Activated naive CD8-positive, alpha-beta T cell treated with anti-CD3 and anti-CD28 coated beads, Interleukin-2, amount 10 ng/mL, durations not matched to agents 7 days and 5 days (primary cell): ENCODE measurements at places on chromosomes 7 and 10. TPM values are rescaled to one million over a fixed set of nuclear protein-coding genes. Genes with fewer than 3 reads are reported as not detected.

Gene UTF1
- not detected for total RNA-seq

Gene CHAT
- not detected for total RNA-seq

Gene WDFY4
- total RNA-seq, result 1.5 TPM

Gene TMEM184A
- not detected for total RNA-seq

Gene MGAM2
- total RNA-seq, result not detected

Gene PPP1R3C
- 0.11 TPM for total RNA-seq

Gene OGDHL
- total RNA-seq, result not detected

Gene ZNF679
- total RNA-seq, result not detected

Gene TMEM213
- not detected for total RNA-seq

Gene UPK3B
- total RNA-seq, result 2.7 TPM

Gene ACTR3C
- 6.4 TPM for total RNA-seq

Gene MNX1
- not detected for total RNA-seq

Gene RARRES2
- not detected for total RNA-seq

Gene ZNF365
- total RNA-seq, result 0.94 TPM

Gene PAX2
- not detected for total RNA-seq

Gene WNT8B
- total RNA-seq, result 0.54 TPM

Gene PPP3CB
- 41.7 TPM for total RNA-seq

Gene EPC1
- total RNA-seq, result 58.7 TPM

Gene LBX1
- total RNA-seq, result not detected

Gene ELFN1
- total RNA-seq, result not detected

Gene IGFBP1
- total RNA-seq, result not detected

Gene VSTM4
- not detected for total RNA-seq

Gene HSPA12A
- total RNA-seq, result 0.06 TPM

Gene AKR1C4
- not detected for total RNA-seq

Gene ATOH7
- not detected for total RNA-seq

Gene ELN
- not detected for total RNA-seq

Gene GNGT1
- total RNA-seq, result not detected

Gene PSMA2
- 98.9 TPM for total RNA-seq

Gene AKR1C8
- not detected for total RNA-seq

Gene PRKAR2B
- 1.4 TPM for total RNA-seq

Gene GPC2
- 13.0 TPM for total RNA-seq

Gene CNPY1
- total RNA-seq, result not detected

Gene C10orf143
- total RNA-seq, result 6.0 TPM

Gene WIPF3
- not detected for total RNA-seq

Gene CAV1
- total RNA-seq, result 0.23 TPM

Gene NXPH1
- total RNA-seq, result not detected

Gene KEL
- 0.94 TPM for total RNA-seq

Gene H2BK1
- total RNA-seq, result 1.6 TPM

Gene FAM25C
- total RNA-seq, result not detected

Gene GALNT17
- not detected for total RNA-seq

Gene ZNF25
- total RNA-seq, result 9.2 TPM

Gene PDE6C
- total RNA-seq, result not detected

Gene CYP26C1
- 0.17 TPM for total RNA-seq

Gene KCNIP2
- 4.1 TPM for total RNA-seq

Gene THSD7A
- not detected for total RNA-seq

Gene GIMAP8
- total RNA-seq, result 31.0 TPM

Gene EPHA1
- total RNA-seq, result 27.3 TPM

Gene C10orf120
- not detected for total RNA-seq

Gene FLNC
- total RNA-seq, result not detected

Gene SPDYE11
- not detected for total RNA-seq

Gene ZNF92
- 25.5 TPM for total RNA-seq

Gene URGCP
- 26.5 TPM for total RNA-seq

Gene LRRC18
- not detected for total RNA-seq

Gene ARHGEF5
- 7.6 TPM for total RNA-seq

Gene DGKB
- total RNA-seq, result not detected

Gene ASB13
- 10.8 TPM for total RNA-seq

Gene TUBAL3
- not detected for total RNA-seq

Gene OR6V1
- not detected for total RNA-seq

Gene LGI1
- total RNA-seq, result not detected
